ENCODE measurements at places on chromosomes 16 and 17.
A peak's percentile ranks its signal among the peaks of the same experiment; 100 is the strongest.

- DNase-seq, result peak; percentile 66
Measured at GRCh38 chr17:76725580-76726230, 701 bp downstream of the JMJD6 start.

GRCh38 chr17:81380666-81381518, 14.4 kb upstream of the BAHCC1 start:
- no peak for DNase-seq

DNA sequence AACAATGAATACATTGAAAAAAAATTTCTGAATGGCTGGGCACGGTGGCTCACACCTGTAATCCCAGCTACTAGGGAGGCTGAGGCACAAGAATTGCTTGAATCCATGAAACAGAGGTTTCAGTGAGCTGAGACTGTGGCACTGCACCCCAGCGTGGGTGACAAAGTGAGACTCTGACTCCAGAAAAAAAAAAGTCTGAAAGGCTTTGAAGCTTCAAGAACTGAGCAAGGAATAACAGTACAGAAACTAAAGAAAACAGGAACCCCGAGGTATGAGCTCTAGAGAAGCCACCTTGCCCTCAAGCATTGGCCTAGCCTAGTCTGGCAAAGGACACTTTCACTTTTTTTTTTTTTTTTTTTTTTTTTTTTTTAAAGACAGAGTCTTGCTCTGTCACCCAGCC, 45.0 kb downstream of the TEX2 start:
- no peak for DNase-seq

DNA sequence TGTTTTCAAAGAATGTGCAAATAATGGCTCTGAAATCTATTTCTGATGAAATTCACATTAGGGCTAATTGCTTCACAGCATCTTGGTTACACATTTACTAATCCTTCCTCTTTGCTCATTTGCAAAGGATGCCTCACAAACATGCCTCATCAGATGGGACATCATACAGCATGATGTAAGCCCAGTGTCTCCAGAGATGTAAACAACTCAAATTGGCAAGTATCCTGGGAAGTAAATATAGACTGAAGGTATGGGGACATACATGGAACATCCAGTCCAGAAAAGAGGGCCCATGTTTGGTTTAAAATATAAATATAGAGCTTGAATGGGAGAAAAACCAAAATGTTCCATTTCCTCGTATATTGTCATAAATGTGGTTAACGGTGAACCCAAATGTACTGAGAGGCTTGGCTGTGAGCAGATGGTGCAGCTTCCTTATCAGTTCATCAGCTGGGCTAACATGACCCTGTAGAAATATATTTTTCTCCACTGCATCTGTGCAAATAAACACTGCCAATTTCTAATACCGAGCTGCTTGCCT, 142.9 kb upstream of the NUDT7 start:
- DNase-seq, result no peak

DNA sequence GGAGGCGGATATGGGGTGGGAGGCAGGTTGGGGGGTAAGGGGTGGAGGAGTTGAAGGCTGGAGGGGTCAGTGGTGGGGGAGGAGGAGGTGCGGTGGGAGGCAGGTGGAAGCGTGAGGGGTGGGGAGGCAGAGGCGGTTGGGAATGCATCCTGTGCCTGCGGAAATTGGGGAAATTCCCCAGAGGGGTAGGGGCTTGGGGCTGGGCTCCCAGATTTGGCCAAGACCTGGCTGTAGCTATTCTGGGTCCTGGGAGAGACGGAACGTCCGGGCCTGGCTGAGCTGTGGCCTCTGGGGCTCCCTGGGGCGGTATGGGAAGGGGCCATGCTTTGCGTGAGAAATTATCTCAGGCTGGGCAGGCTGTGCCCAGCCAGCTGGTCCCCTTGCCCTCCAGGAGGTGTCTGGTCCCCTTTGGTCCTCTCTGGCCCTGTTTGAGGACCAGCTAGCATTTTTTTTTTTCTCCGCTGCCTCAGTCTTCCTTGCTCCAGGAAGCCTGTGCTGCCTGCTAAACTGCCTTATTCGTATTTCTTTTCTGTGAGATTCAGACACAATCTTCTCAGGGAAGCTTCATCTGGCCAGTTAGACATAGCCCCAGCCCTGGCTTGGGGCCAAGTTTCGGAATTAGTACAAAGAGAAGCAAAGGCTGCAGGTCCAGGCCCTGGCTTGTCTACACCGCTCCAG, 7.3 kb upstream of the TRPV2 start:
- DNase-seq, result no peak

GRCh38 chr16:10685709-10686108, 9.0 kb downstream of the TEKT5 start:
- DNase-seq, result no peak

GRCh38 chr16:12126091-12126806, 149.7 kb downstream of the SNX29 start:
- DNase-seq, result no peak

DNA sequence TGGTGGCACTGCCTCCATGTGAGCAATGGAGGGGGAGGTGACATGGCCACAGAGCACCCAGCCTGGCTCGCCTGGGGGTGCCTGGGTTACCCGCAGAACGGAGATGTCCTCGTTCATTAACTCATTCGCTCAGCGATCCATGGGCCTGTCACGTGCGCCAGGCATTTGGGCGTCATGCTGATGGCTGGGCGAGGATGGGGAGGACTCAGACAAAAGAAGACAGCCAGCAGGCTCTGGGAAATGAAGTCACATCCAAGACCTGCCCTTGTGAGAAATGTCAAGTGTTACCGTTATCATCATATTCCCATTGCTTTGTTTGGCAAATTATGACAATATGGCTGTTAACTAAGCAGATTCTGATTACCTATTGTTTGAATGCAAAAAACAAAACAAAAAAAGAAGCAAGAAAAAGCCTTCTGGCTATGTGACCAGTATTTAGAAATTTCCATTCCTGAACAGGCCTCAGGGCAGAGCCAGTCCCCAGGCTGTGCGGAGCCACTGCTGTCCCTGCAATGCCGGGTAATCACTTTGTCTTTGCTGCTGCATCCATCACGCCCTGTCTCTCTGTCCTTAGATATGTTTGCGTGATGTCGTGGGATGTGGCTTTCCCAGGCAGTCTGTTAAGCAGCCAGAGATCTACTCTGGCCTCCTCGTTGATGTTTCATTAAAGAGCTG, 57.9 kb downstream of the CMIP start:
- DNase-seq, result no peak

GRCh38 chr17:44829523-44830358, at the start of gene GJC1:
Gene GJC1, minus strand, starts transcription at chr17:44830287. Its CDS starts 24,470 bp downstream, at chr17:44805817.
- DNase-seq, result no peak

GRCh38 chr17:73324160-73324475, 12.3 kb upstream of the CDC42EP4 start:
- no peak for DNase-seq

DNA sequence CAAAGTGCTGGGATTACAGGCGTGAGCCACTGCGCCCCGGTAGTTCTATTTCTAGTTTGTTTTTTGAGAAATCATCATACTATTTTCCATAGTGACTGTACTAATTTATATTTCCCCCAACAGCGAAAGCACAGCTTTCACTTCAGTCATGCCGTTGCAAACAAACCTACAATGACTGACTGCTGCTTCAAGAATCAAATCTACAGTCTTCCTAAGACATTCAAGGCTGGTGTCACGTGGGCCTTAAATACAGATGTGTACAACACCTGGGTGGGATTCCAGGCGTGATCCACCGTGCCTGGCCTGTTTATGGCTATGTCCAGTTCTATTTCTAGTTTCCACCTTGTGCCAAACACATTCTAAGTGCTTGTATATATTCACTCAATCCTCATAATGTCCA, 72.0 kb downstream of the ABCC6 start:
- no peak for DNase-seq

DNA sequence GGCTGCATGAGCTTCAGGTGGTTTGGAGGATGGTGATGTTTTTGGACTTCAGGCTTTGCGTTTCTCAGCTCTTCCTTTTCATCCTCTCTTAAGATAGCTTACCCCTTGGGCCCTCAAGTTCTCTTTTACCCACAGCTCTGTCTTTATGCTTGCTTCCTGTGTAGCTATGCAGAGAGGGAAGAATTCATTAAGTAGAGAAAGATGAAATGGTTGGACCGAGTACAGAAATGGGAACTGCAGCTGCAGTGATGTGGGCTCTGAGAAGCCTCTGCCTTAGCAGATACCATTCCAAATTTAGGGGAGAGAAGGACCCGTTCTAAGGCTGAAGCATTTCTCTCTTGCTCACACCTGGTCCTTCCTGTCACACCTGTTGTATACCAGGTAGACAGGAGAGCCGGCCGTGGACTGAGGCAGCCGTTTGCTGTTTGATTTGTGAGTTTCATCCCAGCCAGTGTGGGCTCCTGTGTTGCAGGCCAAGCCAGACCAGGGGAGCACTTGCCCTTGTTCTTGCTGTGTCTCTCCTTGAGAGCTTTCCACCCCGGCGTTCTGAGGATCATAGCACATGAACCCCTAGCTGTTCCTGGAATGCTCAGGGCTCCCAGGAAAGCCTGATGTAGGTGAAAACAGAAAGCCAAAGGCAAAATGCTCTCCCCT, 392.7 kb downstream of the CPPED1 start:
- DNase-seq, result no peak

- no peak for DNase-seq
Measured at GRCh38 chr17:80679816-80680215, 135.2 kb downstream of the RPTOR start.
